Sigmoid colon (tissue), 7 donors: ENCODE measurements at places on chromosomes 5 and 9.
A peak's percentile ranks its signal among the peaks of the same experiment; 100 is the strongest.

- no peak for DNase-seq
These were observed 269.4 kb upstream of the PTGER4 start for GRCh38 chr5:40410231-40410861.

GRCh38 chr9:99783799-99784198 lies 37.9 kb upstream of the NR4A3 start:
- DNase-seq = no peak

- no peak for DNase-seq
These were observed 101.1 kb upstream of the ZNF618 start for GRCh38 chr9:113774963-113775362.

GRCh38 chr9:19471737-19472648 lies 63.2 kb downstream of the ACER2 start:
- peak; percentile 77 for DNase-seq

DNA sequence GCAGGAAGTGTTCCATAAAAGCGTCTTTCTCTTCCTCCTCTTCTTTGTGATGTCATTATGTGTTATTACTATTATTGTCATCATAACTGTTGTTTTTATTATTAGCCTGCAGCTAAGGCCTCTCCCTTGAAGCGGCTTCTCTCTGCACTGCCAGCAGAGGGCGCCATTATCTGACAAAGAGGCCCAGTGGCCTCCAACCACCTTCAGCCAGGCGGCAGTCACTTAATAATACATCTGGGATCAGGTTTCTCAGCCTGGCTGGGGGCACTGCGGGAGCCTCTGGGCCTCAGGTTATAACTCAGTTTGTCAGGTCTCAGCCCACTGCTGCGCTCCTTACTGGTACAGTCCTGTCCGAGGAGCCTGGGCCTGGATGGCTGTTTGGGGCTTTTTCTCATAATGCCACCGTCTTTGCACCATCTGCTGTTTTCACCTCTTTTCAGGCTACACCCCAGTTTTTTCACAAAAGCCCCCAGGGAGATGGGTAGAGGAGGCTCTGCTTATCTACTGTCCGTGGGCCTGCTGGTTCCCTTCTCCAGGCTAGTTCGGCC lies 281.9 kb downstream of the NSG2 start:
- DNase-seq = no peak

GRCh38 chr9:94144394-94144793 lies 60.1 kb downstream of the PTPDC1 start:
- no peak for DNase-seq

- DNase-seq = no peak
These were observed 588 bp downstream of the TRAF2 start for GRCh38 chr9:136886610-136887597.

DNA sequence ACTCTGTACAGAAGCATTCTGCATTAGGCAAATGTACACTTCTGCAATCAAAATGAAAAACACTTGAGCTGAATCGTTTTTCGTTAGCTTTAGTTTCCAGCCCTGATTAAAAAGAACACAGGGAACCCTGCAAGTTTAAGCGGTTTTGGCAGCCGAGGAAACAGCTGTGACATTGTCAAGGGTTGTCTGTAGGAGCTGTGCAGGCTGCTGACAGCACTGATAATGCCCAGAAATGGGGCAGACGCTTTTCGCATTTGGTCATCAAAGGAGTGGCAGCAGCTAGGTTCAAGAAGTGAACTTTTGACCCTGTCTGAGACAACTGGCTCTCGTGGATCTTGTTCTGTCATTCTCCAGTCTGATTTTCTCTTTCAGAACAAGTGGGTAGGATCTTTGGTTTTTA lies 165.6 kb upstream of the CCDC152 start:
- DNase-seq = peak; percentile 69

DNA sequence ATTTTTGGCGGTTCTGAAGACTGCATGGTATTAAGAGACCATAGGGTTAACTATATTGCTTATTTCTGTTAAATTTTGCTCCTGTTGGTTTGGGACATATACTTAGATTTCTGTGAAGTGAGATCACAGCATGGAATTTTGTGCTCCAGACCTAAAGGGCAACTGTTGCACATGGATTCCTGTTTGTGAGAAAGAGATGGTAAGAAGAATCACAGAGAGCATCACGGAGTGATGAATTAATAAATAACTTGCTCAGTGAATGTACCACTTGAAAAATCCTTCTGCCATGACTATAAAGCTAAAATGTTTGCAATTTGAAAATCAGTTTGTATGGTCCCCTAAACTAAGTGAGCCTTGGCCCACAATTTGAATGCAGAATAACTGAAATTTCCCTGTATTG lies 4.5 kb downstream of the PSAT1 start:
- DNase-seq = no peak

GRCh38 chr5:157484768-157485167 lies 24.8 kb downstream of the NIPAL4 start:
- peak; percentile 74 for DNase-seq

DNA sequence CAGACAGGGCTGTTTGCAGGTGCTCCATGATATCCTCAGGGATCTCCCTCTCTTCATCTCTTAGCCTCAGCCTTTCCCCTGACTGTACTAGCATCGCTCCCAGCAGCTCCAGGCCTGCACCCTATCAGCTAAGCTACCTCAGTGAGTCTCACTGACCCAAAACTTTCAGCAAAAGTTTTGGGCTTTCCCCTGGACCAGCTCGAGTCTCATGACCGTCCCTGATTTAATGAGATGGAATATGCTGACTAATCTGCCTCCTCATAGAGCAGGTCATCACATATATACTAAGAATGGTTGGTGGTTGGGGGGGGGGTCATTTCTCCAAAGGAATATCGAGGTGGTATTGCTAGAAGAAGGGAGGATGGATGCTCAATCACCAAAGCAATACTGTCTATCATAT lies 151.5 kb downstream of the NR3C1 start:
- DNase-seq = no peak

DNA sequence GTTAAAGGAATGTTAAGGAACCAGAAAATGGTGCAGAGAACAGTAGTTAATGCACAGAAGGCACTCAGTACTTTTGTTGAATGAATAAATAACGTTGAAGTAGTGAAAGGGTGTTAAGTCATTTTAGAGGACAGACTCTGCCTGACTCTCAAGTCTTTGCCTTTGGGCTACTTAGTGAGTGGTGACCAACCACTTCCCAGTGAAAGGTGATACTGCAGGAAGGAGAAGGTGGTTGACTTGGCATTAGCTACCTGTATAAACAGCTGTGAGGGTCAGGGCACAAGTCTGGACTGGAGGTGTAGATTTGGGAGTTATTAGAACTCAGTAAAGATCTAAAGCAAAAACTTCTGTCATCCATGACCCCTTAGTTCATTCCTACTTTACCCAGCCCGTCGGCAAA lies 4.9 kb upstream of the SHB start:
- DNase-seq = no peak

GRCh38 chr5:137367951-137368350 lies 131.2 kb downstream of the SPOCK1 start:
- DNase-seq = no peak

GRCh38 chr9:120032639-120033038 lies 547.3 kb downstream of the CDK5RAP2 start:
- DNase-seq = no peak

GRCh38 chr5:43338862-43339261 lies 25.6 kb upstream of the HMGCS1 start:
- no peak for DNase-seq

DNA sequence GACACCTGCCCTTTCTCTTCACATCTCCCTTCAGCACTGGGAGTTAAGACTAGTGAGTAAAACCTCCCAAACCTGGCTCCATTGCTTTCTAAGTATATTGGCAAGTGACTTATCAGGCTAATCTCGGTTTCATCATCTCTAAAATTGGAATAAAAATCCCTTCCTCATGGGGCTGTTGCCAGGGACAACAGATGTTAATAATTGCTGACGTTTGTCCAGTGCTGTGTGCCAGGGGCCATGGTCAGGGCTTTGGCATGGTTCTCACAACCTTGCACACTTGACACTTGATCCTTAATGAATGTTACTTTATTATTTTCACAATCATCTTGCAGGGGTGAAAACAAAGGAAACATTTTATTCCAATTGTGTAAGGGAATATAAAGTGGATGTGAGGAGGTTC lies 1262.0 kb upstream of the WWC1 start:
- no peak for DNase-seq

DNA sequence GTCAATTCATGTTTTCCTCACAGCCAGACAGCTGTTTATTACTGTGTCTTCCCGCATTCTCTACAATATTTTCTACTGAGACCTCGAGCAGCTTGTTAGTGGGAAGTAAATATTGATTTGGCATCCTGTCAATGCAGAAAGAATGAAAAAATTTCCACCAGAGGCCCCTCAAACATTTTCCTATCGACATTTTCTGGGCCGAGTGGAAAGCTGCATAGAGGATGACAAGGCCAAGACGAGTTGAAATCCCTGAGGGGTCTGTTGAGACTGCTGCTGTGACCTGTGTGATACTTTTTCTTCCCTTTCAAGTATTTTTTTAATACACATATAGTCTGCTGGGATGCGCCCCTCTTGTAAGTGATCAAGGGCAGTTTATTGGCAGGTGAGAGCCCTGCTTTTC lies 91.4 kb upstream of the SH3GL2 start:
- DNase-seq = no peak

- DNase-seq = no peak
These were observed at the start of gene FLT4 for GRCh38 chr5:180649297-180650039. TSS of gene FLT4 (minus strand) at chr5:180649600. CDS start at chr5:180649545, 55 bp downstream.

DNA sequence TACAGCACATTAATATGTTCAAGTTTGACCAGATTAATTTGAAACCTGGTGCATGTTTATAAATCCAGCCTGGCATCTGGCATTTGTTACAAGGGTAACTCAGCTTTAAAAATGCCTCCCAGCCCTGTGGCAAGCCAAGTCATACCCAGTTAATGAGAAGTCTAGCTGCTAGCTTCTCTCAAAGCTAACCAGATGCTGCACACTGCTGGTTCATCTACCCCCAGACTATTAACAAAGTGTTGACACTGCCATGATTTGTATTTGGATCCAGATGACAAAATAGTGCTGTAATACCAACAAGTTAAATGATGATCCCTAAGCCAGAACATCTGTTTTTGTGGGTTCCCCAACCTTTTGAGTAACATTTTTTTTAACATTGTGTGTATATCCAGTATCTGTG lies 573.7 kb upstream of the DAB2 start:
- DNase-seq = peak; percentile 86

- DNase-seq = no peak
These were observed 7.6 kb downstream of the GFI1B start for GRCh38 chr9:132986114-132986513.

DNA sequence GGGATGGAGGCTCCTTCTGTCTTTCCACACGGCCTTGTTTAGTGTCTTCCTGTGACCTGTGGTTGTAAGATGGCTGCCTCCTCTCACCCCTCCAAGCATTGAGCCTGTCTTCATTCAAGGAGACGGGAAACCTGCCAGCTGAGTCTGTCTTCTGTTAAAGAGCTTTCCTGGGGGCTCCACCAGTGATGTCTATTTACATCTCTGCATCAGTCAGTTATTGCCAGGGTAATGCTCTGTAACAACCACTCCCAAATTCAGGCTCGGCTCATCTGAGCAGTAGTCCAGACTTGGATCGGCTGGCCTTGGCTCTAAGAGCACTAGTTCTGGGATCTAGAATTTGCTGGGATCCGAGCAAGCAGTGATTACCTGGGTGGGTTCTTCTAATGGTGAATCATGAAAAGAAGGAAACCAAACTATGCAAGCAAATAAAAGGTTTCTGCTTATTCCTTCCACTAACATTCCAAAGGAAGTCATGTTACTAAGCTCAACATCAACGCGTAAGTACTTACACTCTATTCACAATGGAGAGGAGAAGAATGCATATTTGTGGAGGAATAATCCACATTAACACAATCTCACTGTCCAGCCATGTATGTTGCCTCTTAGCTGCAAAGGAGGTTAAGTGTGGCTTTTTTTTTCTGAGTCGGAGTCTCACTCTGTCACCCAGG lies 61.7 kb downstream of the GALNT12 start:
- no peak for DNase-seq
